Activated CD4-positive, alpha-beta T cell treated with anti-CD3 and anti-CD28 coated beads, Interleukin-2, Interleukin-4, amounts not matched to agents 100 ng/mL and 50 ng/mL, durations not matched to agents 16 hours and 8 hours (primary cell): ENCODE measurements at places on chromosomes 11 and 22.
A peak's percentile ranks its signal among the peaks of the same experiment; 100 is the strongest.

DNA sequence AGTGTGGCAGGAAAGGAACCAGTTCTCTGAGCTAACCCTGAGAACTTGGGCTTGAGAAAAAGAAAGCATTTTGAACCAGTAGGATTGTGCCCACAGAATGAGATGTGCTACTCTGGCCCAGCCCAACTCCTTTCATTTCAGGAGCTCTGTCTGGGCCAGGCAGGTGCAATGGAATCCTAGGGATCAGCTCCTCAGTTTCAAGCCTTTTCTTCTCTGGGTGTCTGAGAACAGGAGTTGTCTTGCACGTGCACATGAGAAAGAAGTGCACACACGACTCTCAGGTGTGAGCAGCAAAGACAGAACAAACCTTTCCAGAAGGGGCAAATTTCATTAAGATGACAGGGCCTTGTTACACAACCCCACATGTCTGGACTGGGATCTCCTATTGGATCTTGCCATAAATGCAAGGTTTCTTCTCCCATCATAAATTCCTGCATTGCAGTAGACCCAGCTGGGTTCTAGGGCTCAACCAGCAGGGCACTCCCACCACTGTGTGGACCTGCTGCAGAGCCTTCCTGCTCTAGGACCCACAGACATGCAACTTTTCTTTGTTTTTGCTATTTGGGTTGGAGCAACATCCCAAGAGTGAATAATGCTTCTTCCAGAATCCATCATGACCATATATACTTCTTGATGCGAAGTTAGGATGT, 24.5 kb upstream of the GGTLC2 start:
- no peak for DNase-seq

DNA sequence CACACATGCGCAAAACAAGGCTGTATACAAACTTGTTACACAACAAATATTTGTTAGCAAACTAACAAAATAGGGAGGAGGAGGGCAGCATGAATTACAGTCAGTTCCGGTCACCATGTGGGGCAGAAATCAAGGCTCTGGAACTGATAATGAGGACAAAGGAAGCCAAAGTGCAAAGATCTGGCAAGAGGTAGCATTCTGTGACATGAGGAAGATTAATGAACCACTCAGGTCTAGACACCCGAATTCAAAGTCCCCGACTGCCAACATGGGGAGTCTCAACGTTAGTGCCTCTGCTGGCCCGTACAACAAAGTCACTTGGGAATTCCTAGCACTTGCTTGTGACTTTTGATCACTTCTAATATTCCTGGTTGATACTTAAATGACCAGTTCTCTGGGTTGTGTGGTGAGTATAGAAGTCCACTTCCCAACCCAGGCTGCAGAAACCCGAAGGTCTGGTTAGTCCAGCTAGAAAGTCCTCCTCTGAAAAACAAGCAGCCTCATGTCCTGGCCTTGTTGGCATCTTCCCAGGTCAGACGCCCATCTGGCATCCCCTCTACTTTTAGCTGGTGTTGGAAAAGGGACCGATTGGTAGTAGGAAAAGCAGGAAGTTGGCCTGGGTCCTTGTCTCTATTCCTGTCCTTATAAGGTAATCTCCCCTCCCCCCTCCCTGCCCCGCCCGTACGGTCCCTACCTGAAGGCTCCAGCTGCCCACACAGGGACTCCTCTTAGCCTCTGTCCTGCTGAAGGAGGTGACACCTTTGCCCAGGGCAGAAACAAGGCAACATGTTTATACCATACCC, 1.6 kb downstream of the SUN2 start:
- peak; percentile 30 for DNase-seq

DNA sequence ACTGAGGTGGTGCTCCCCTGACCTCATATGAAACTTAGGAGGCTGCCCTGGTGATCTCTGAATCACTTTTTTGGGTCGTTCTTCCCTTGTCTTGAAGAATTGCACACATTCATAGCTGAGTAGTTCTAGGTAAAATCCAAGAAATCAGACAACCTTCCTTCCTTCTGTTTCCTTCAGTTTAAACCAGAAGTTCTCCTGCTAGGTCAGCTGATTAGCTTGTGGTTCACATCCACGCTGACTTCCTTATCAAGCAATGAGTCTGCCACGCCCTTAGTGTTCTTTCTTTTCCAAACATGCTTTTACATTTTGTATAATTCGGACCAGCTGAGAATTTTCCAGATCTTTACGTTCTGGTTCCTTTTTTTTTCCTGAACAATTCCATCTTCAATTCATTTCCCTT, 892.8 kb downstream of the NTM start:
- no peak for DNase-seq

DNA sequence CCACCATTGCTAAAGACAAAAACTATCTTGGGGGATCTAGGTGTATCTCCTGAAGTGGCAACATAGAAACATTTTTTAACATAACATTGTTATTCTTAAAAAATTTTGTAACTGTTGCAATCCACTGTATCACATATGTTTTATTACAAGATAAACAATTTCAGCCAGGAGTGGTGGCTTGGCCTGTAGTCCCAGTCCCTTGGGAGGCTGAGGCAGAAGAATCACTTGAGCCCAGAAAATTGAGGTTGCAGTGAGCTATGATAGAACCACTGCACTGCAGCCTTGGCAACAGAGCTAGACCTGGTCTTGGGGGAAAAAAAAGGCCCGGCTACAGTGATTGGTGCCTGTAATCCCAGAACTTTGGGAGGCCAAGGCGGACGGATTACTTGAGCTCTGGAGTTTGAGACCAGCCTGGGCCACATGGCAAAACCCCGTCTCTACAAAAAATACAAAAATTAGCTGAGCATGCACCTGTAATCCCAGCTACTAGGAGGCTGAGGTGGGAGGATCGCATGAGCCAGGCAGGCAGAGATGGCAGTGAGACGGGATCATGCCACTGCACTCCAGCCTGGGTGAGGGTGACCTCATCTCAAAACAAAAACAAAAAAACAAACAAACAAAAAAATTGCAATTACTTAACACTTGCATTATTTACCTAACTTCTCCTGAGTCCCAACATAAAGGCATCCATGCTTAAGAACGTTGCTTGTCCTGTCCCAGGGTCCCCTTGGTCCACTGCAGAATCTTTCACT, 1.5 kb upstream of the DEPDC5 start:
- no peak for DNase-seq

DNA sequence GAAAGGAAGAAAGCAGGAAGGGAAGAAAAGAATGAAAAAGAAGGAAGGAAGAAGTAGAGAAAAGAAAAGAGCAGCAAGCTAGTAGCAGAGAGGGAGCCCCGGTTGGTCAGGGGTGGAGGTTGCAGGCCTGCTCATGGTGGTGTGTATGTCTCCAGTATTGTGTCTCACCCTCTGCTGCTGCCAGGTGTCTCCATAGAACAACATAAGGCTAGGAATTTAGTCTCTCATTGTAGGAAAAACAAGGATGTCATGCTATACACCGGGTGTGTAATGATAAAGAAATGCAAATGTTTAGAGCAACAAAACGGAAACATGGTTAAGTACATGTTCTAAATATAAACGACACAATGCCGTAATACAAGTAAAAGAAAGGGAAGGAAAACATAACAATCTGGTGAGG, 342.5 kb downstream of the NTM start:
- DNase-seq, result no peak

DNA sequence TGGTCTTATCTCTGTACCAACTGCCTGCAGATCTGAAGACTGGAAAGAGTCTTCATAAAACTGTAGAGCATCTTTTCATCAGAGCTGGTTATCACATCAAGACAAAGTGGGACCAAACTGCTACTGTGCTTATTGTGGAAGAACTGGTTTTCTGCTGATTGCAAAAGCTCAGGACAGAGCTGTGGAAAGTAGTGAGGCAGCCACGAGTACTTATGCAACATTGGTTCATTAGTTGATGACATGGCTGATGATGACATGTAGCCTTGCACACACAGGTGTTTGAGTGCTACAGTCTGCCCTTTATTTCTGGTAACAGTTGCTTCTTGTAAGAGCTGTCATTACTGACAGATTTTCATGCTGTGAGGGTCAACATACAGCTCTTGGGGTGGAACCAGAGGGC, 185.4 kb upstream of the GUCY1A2 start:
- no peak for DNase-seq
